ENCODE measurements at places on chromosomes 13 and 19. TPM values are rescaled to one million over a fixed set of nuclear protein-coding genes. Genes with fewer than 3 reads are reported as not detected.

The THSD8 gene
- 3.8 TPM for polyA plus RNA-seq

The CEACAM8 gene
- not detected for polyA plus RNA-seq

- no peak for DNase-seq
These were observed 16.7 kb downstream of the FAM216B start for GRCh38 chr13:42798118-42798517.

- DNase-seq = no peak
These were observed 796 bp downstream of the GRWD1 start for GRCh38 chr19:48446579-48446978.

- DNase-seq = no peak
These were observed 132.6 kb downstream of the OLFM4 start for GRCh38 chr13:53161251-53161650.

GRCh38 chr19:37957176-37957575, 50.2 kb downstream of the SIPA1L3 start:
- DNase-seq = no peak

The RFPL4AL1 gene
- not detected for polyA plus RNA-seq

DNA sequence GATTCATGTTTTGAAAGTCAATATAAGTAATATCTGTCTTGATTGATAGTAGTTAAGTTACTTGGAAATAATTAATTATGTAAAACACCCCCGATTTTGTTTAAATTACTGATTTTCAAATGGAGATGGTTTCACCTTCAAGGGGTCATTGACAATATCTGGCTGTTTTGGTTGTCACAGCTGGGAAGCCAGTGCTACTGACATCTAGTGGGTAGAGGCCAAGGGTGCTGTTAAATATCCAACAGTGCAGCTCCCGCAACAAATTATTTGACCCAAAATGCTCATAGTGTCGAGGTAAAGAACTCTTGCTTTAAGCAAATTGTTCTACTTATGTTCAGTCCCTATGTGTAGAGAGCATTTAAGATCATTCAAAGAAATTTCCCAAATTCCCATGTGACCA, 50.6 kb upstream of the PCDH20 start:
- DNase-seq = no peak

- no peak for DNase-seq
These were observed 65.0 kb upstream of the FNDC3A start for GRCh38 chr13:48910686-48911085.

The SELENOV gene
- not detected for polyA plus RNA-seq

GRCh38 chr13:85693889-85694511, 105.2 kb downstream of the SLITRK6 start:
- DNase-seq = no peak

GRCh38 chr19:35363001-35363590, 4.8 kb downstream of the FFAR3 start:
- DNase-seq = no peak

DNA sequence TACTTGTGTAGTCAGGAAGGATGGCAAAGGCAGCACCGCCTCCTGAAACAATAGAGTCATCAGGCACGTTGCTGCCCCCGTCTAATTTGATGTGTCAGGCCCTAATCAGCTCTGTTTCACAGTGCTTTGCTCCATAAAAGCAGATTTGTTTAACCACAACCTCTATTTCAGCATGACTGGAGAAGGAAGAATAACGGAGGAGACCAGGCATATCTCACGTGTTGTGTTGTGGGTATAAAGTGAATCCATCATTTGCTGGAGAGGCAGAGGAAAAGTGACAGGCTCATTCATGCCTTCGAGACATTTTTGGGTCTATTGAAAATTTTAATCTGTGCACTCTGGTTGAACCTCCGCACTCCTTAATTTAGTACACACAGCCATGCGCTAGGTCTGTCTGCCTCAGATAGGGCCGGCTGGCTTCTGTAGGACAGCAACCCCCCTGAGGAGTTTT, 940.4 kb upstream of the SLC10A2 start:
- DNase-seq = no peak

DNA sequence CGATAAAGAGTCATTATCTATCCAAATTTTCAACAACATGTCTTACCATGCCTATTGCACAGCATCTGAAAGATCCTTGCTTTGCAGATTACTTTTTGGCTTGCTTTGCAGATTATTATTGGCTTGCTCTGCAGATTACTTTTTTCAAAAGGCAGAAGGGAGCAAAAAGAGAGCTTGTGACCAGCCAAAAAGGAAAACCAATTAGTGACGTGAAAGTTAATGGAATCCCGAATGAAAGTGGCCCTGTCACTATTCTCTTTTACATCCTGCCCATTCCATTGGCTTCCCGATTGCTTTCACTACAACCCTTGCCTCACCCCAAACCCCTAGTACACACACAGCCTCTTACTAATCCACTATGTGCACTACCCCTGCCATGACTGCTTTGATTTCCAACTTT, 81.3 kb downstream of the LHFPL6 start:
- no peak for DNase-seq

DNA sequence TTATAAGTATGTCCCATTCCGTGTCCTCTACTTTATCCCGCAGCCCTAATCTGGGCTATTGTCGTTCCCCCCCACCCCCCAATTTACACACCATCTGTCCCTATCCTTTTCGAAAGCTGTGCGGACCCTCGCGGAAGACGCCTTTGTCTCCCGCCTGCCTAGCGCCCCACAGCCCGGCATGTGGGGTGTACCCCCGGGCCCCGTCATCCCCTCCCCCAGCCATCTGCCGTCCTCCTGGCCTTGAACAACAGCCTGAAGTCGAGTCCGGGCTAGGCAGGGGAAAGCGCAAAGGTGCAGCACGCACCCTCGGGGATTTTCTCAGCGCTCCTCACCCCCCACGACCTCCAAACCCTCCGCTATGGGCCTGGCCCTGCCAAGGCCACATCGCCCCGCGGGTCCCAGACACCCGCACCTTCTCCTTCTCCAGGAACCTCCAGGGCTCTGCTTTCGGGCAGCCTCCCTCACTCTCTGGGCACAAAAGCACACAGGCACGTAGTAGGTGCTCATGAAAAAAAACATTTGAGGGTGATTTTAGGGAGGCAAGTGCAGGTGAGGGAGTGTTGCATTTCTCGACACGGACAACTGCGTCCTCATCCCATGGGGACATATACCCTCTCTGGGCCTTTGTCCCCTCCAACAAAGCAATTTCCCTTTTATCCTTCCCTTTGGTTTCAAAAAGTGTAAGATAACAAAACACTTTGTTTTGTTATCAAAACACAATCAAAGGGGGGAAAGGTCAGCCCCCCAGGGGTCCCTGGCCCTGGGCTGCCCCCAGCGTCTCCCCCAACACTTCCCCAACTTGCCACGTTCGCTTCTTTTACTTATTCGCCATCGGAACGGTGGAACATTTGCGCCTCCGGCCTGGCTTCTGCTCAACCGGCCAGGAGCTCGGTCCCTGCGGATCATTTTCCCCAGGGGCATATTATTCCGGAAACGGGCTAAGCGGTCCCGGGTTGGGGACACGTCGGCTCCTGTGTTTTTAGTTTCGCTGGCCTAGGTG, 16.4 kb downstream of the CCDC124 start:
- DNase-seq = no peak

The CDX2 gene
- not detected for polyA plus RNA-seq

The ZNF99 gene
- 0.15 TPM for polyA plus RNA-seq
